ENCODE measurements at places on chromosomes 1 and 21. TPM values are rescaled to one million over a fixed set of nuclear protein-coding genes. Genes with fewer than 3 reads are reported as not detected.

- no peak for DNase-seq
Observed at GRCh38 chr1:30864681-30865080, 43.9 kb downstream of the SDC3 start.

GRCh38 chr21:43370091-43370658, 56.8 kb downstream of the SIK1 start:
- DNase-seq = no peak

GRCh38 chr1:97252076-97252475, 530.5 kb downstream of the PTBP2 start:
- peak; percentile 25 for DNase-seq

DNA sequence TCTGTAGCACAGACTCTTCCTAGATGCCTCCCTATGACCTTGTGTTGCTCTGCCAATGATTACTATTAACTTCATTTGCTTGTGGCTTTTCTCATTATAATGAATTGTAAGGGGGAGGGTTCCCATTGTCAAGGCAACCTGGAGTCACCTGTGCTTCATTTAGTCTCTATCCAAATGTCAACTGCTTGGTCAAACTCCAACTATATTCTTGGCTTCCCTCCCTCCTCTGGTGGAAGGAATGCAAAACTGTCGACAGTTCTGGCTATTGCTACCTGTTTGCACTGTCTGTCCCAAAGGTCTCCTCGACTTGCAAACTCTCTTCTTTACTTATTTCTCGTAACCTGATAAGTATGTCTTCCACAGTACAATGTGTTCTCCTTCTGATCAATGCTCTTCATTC, 100.3 kb downstream of the CACNA1E start:
- DNase-seq = no peak

- no peak for DNase-seq
Observed at GRCh38 chr1:162302306-162303003, 74.2 kb downstream of the SPATA46 start.

The TGFB2 gene
- polyA plus RNA-seq = 1.9 TPM

The PDE4B gene
- polyA plus RNA-seq = 4.9 TPM
